Glutamatergic neuron (in vitro differentiated cells): ENCODE measurements at places on chromosomes 1 and 21. TPM values are rescaled to one million over a fixed set of nuclear protein-coding genes. Genes with fewer than 3 reads are reported as not detected.

The DEGS1 gene
- 60.0 TPM for total RNA-seq

The S100A3 gene
- total RNA-seq: not detected

The LRRC53 gene
- total RNA-seq: 0.42 TPM

The ITGB2 gene
- 0.91 TPM for total RNA-seq

The LEMD1 gene
- 2.0 TPM for total RNA-seq

The IVL gene
- total RNA-seq: not detected

The BATF3 gene
- total RNA-seq: 0.56 TPM

The C1QA gene
- total RNA-seq: not detected

DNA sequence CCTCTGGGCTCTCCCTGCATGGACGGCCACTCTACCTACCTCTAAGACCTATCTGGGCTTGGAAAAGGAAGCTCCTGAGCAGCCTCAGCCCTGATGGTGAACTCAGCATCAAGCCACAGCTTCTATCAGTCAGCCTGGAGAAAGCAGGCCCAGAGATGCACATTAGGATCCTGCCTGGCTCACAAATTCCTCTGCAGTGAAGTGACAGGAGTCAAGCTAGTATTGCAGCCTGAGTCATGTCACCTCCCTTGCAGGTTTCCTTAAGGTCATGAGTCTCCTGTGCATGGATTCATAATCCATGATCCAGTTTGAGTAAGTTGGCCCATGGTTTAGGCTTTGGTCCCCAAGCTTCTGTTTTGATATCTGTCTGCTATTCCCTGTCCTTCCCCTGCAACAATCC lies 37.9 kb upstream of the DUSP10 start:
- H3K36me3 ChIP-seq: no peaks in the 10 kb centered on the region
- H3K27me3 ChIP-seq: peaks cover 4% of the 10 kb centered on the region
- no peak overlapping the region for H3K4me3 ChIP-seq
- no peaks in the 10 kb centered on the region for H3K4me1 ChIP-seq

- H3K27ac ChIP-seq: peak overlapping the region; percentile 82
- peaks cover 15% of the 10 kb centered on the region for H3K27me3 ChIP-seq
- peaks cover 18% of the 10 kb centered on the region for H3K4me1 ChIP-seq
- DNase-seq: peak; percentile 65
These were observed 5.1 kb upstream of the HES4 start for GRCh38 chr1:1004780-1005697.

- H3K4me3 ChIP-seq: no peak overlapping the region
- H3K27me3 ChIP-seq: no peaks in the 10 kb centered on the region
- DNase-seq: no peak
- H3K27ac ChIP-seq: no peak overlapping the region
These were observed 230.3 kb downstream of the DISC1 start for GRCh38 chr1:231856894-231857293.

- no peak overlapping the region for H3K27ac ChIP-seq
- peaks cover 11% of the 10 kb centered on the region for H3K36me3 ChIP-seq
- DNase-seq: no peak
- H3K4me3 ChIP-seq: no peak overlapping the region
- peaks cover 2% of the 10 kb centered on the region for H3K4me1 ChIP-seq
These were observed 142.6 kb downstream of the SMYD3 start for GRCh38 chr1:246364415-246364941.

DNA sequence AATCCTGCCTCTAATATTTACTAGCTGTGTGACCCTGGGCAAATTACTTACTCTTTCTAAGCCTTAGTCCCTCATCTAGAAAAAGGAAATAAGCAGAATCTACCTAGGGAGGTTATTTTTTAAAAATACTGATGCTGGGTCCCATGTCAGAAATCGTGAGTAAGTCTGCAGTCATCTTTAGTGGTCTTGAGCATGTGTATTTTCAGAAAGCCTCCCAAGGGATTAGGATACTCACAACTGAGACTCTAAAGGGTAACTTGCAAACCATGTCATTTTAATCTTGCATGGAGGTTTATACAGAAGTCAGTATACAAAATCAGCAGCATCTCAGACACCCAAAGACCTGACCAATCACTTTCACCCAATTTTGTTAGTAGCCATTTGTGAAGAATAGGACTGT lies 43.2 kb downstream of the DSTYK start:
- H3K4me1 ChIP-seq: no peaks in the 10 kb centered on the region
- DNase-seq: no peak
- no peak overlapping the region for H3K4me3 ChIP-seq
- H3K27ac ChIP-seq: peak overlapping the region; percentile 18

- H3K4me1 ChIP-seq: peaks cover 32% of the 10 kb centered on the region
- peaks cover 7% of the 10 kb centered on the region for H3K27me3 ChIP-seq
- H3K4me3 ChIP-seq: no peak overlapping the region
- no peak for DNase-seq
- no peak overlapping the region for H3K27ac ChIP-seq
These were observed 4.4 kb downstream of the SUCO start for GRCh38 chr1:172537366-172537765.

DNA sequence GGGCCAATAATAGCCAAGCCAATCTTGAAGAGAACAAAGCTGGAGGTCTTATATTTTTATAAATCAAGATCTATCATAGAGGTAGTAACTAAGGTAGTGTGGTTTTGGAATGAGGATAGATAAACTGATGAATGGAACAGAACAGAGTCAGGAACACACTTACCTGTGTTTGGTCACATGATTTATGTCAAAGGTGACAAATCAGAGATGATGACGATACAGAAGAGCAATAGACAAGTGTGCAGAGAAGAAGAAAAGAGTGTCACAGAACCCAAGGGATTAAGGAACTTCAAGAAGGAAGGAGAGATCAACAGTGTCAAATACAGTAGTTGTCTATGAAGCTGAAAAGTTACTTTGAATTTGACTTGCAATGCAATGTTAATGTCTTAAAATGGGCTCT lies 16.1 kb upstream of the CD34 start:
- no peak overlapping the region for H3K4me3 ChIP-seq
- no peak overlapping the region for H3K27ac ChIP-seq
- peaks cover 18% of the 10 kb centered on the region for H3K36me3 ChIP-seq

- no peaks in the 10 kb centered on the region for H3K36me3 ChIP-seq
- no peak overlapping the region for H3K4me3 ChIP-seq
- no peak overlapping the region for H3K27ac ChIP-seq
These were observed 147.9 kb downstream of the KAZN start for GRCh38 chr1:14746393-14746792.

GRCh38 chr21:35924714-35925301 lies 135.5 kb downstream of the SETD4 start:
- peaks cover 4% of the 10 kb centered on the region for H3K4me1 ChIP-seq
- H3K36me3 ChIP-seq: no peaks in the 10 kb centered on the region
- H3K27ac ChIP-seq: no peak overlapping the region

GRCh38 chr1:176949033-176949662 lies 215.4 kb downstream of the ASTN1 start:
- H3K27me3 ChIP-seq: peaks cover 2% of the 10 kb centered on the region
- no peaks in the 10 kb centered on the region for H3K36me3 ChIP-seq
- peaks cover 4% of the 10 kb centered on the region for H3K4me1 ChIP-seq
- peak overlapping the region; percentile 29 for H3K27ac ChIP-seq
- peak; percentile 88 for DNase-seq
- H3K4me3 ChIP-seq: no peak overlapping the region

GRCh38 chr1:160541622-160542302 lies 18.7 kb upstream of the SLAMF6 start:
- no peaks in the 10 kb centered on the region for H3K27me3 ChIP-seq
- H3K36me3 ChIP-seq: no peaks in the 10 kb centered on the region
- peaks cover 2% of the 10 kb centered on the region for H3K4me1 ChIP-seq
- no peak overlapping the region for H3K4me3 ChIP-seq
- DNase-seq: no peak

- no peaks in the 10 kb centered on the region for H3K4me1 ChIP-seq
- H3K4me3 ChIP-seq: no peak overlapping the region
- H3K36me3 ChIP-seq: no peaks in the 10 kb centered on the region
- H3K27ac ChIP-seq: no peak overlapping the region
These were observed 32.7 kb downstream of the TM2D1 start for GRCh38 chr1:61692155-61692800.

- no peak overlapping the region for H3K27ac ChIP-seq
- no peaks in the 10 kb centered on the region for H3K36me3 ChIP-seq
- no peak for DNase-seq
- H3K4me3 ChIP-seq: no peak overlapping the region
These were observed 178.5 kb upstream of the DEPDC1 start for GRCh38 chr1:68675336-68675735.

GRCh38 chr1:201036188-201036842 lies 12.8 kb upstream of the KIF21B start:
- no peaks in the 10 kb centered on the region for H3K4me1 ChIP-seq
- no peak overlapping the region for H3K4me3 ChIP-seq
- no peaks in the 10 kb centered on the region for H3K36me3 ChIP-seq
- H3K27ac ChIP-seq: no peak overlapping the region

DNA sequence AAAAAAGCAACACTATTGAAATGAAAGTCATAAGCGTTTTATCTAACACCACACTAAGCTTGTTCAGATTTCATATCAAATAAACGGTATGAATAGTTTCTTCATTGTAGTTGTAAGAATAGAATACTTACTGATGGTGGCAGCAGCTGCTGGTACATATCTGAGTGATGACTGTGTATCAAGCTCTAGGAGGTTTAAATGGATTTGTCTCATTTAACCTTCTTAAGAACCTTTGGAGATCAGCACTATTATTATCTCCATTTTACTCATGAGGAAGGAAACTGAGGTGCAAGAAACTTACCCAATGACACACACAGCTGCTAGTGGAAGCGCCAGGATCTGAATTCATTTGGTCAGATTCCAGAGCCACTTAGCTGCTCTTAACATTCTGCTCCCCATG lies 104.0 kb downstream of the EIF4G3 start:
- no peak overlapping the region for H3K27ac ChIP-seq
- H3K4me1 ChIP-seq: peaks cover 3% of the 10 kb centered on the region
- no peak overlapping the region for H3K4me3 ChIP-seq
- no peak for DNase-seq
- H3K36me3 ChIP-seq: no peaks in the 10 kb centered on the region
- H3K27me3 ChIP-seq: peaks cover 2% of the 10 kb centered on the region

GRCh38 chr21:43836616-43837015 lies 28.4 kb upstream of the AGPAT3 start:
- H3K27me3 ChIP-seq: no peaks in the 10 kb centered on the region
- H3K27ac ChIP-seq: no peak overlapping the region
- DNase-seq: no peak
- no peak overlapping the region for H3K4me3 ChIP-seq

DNA sequence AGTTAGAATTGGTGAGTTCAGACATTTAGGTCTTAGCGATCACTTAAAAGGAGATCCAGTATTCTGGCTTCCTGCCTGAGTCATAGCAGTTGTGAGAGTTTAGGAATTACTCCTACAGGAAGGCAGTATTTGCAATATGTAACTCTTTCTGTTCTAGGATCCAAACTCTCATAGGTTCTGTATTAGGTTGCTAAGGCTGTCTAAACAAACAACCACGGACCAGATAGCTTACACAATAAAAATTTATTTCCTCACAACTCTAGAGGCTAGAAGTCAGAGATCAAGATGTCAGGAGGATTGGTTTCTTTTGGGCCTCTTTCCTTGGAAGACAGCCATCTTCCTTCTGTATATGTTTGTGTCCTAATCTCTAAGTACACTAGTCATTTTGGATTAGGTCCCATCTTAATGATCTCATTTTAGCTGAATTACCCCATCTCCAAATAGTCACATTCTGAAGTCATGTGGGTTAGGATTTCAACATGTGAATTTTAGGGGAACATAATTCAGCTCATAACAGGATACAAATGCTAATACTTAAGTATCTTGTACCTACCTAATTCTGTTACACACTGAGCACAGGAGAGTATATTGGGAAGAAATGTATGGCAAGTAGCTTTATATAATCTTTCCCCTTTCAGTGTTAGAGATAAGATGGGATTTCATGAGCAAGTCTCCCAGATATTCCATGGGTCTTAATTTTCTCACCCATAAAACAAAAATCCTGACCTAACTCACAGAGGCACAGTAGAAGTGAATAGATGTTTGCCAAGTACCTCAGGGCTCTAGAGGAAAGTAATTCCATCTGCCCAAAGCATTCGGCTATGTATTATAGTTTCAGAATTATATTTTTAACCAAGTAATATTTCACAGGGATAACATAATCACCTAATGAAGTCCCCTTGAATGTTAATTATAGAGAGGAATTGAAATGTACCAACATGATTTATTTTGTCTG lies 144.4 kb downstream of the PTBP2 start:
- no peak for DNase-seq
- H3K4me1 ChIP-seq: no peaks in the 10 kb centered on the region
- no peak overlapping the region for H3K4me3 ChIP-seq
- H3K27ac ChIP-seq: no peak overlapping the region

DNA sequence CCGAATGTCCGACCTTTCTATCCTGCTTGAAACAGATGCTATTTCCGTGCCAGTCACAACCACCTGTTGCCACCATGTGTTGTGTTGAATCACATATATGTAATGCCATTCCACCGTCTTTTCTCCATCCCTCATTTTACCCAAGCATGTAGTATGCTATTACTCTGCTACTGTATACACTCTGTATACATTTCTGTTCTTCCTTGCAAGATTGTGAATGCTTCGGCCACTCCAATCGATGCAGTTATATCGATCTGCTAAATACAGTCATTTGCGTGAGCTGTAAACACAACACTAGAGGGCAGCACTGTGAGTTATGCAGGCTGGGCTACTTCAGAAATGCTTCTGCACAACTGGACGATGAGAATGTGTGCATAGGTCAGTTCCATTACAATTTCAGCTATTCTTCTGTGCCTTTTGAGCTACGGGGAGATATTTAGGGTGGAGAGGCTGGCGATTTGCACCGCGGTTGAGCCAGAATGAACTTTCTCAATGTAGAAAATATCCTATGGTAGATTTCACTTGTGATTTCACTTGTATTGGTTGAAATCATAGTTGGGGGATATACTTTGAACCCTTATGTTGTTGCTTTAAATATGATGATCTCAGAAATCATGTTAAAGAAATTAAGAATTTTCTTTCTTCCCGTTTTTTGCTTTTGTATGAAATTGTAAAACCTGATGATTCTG lies 289.8 kb downstream of the NTNG1 start:
- H3K27me3 ChIP-seq: no peaks in the 10 kb centered on the region
- peaks cover 4% of the 10 kb centered on the region for H3K4me1 ChIP-seq
- no peak overlapping the region for H3K27ac ChIP-seq

DNA sequence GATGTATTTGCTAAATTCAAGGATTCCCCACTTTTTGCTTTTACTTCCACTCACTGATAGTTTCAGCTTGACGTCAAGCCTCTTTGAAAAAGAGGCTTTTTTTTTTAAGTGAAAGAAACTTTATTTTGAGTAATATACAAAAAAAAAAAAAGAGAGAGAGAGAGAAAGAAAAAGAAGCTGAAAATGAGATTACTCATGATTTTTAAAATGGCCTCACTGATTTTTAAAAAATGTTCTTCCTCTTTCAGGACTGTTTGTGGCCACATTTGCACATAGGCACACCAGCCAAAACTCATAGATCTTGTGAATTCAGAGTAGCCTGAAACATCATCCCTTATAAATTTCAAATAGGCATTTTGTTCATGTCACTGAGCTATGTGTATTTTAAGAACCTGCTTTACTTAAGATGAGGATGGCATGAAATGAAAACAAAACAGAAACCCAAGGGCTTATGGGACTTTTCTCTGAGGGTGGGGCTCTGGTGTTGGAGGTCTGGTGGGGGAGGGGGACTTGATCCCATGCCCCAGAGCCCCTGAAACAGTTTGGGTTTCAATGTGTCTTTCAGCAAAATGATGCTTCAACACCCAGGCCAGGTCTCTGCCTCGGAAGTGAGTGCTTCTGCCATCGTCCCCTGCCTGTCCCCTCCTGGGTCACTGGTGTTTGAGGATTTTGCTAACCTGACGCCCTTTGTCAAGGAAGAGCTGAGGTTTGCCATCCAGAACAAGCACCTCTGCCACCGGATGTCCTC lies 6.1 kb downstream of the ATF3 start:
- peaks cover 11% of the 10 kb centered on the region for H3K27me3 ChIP-seq
- DNase-seq: no peak
- H3K4me1 ChIP-seq: peaks cover 18% of the 10 kb centered on the region
- no peak overlapping the region for H3K4me3 ChIP-seq
- H3K36me3 ChIP-seq: peaks cover 16% of the 10 kb centered on the region
